ENCODE measurements at places on chromosomes 2 and 18.

- no peak for DNase-seq
Observed at GRCh38 chr2:241257419-241258032, 57.9 kb downstream of the HDLBP start.

DNA sequence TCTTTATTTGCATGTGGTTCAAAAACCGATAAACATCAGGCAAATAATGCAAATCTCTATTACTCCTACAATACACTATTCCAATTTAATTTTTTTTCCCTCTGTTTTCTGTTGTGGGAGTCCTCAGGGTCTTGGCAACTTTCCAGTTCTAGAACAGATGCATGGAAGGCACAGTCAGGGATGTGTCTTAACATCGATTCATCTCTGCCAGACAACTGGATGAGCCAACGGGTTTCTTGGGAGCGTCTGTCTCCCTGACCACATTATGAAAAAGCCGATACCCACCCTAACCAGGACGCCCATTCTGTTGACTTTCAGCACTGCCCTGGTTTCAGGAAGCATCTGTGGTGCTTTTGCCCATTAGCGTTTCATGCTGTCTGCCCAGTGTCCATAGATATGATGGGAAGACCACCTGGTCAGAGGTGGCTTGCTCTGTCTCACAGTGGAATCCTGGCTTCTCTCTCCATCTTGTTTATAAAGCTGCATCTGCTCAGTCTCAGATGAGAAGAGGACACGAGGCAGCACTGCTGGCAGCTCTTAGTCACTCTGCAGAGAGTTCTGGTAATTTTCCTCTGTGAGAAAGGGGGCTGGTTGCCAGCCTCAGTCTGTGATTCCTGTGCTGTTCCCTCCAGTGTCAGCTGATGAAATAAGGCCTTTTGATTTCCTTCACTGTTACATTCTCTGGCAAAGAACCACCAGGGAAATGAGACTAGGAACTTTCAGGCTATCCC lies 57.9 kb upstream of the KCNE4 start:
- DNase-seq = peak; percentile 87

GRCh38 chr18:36492604-36493329 lies 195.3 kb downstream of the FHOD3 start:
- no peak for DNase-seq

DNA sequence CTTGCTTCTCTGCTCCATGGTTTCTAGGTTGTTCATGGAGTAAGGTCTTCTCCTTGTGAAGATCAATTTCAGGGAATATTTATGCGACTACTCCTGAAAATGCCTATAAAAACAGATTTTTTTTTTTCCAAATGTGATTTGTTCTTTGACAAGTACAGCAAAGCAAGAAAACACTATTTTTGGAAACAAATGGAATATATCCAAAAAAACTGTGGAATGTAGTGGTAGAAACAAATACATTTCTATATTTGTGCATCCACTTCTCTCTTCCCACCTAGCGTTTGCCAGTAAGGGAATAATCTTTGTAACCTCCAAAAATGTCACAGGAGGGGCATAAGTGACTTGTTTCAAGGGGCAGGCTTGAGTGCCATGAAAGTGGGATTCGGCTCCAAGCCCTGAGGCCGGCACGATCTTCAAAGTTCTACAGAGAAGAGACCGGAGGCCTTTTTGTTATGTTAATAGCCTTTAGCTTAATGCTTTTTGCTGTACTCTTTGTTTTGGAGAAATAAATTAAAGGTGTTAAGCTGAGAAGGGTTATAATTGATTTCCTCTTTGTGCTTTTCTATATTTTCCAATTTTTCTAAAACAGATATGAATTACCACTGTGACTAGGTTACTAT lies 200.6 kb downstream of the NRP2 start:
- no peak for DNase-seq

DNA sequence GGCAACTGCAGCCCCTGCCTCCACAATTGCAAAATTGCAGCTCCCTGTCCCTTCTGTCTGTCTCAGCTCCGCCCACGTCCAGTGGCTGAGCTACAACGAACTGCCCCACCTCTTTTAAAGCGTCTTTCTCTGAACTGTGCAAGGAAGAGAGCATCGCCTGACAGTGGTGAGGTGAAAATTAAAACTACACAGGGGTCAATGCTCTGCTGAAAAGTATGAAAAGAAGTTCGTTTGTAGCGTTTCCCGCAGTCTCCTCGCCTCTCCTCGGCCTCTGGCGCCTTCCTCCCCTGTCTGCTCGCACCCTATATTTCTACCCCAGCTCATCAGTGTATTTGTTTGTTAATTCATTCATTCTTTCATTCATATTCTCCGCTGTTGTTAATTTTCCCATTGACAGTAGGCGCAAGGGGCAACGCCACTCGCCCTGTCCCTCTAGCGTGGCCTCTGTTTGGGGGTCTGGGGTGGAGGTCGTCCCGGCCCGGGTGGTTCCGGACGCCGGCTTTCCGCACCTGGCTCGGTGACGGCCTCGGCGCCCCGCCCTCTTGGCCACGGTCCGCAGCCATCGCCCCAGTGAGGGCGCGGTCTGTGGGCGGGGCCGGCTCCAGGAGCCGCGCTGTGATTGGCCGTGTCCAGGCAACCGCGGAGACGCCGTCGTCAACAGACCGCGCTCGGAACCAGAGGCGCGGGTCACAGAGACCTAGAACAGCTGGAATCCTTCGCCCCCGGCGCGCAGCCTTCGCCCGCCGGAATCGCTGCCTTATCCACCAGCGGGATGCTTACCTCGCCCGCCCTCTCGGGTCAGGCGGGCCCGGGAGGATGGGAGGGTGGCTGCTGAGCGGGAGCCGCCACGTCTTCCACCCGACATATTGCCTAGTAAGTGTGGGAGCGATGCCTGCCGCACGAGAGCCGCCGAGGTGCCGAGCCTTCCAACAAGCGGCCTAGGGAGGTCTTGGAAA lies at the start of gene VWA3B:
TSS of gene VWA3B (plus strand) at position 677 of the 956 bp plus-strand sequence. CDS start 5,926 bp downstream, outside the sequence.
- DNase-seq = peak; percentile 63

- no peak for DNase-seq
Observed at GRCh38 chr2:140242889-140243288, 1462.7 kb upstream of the NXPH2 start.

DNA sequence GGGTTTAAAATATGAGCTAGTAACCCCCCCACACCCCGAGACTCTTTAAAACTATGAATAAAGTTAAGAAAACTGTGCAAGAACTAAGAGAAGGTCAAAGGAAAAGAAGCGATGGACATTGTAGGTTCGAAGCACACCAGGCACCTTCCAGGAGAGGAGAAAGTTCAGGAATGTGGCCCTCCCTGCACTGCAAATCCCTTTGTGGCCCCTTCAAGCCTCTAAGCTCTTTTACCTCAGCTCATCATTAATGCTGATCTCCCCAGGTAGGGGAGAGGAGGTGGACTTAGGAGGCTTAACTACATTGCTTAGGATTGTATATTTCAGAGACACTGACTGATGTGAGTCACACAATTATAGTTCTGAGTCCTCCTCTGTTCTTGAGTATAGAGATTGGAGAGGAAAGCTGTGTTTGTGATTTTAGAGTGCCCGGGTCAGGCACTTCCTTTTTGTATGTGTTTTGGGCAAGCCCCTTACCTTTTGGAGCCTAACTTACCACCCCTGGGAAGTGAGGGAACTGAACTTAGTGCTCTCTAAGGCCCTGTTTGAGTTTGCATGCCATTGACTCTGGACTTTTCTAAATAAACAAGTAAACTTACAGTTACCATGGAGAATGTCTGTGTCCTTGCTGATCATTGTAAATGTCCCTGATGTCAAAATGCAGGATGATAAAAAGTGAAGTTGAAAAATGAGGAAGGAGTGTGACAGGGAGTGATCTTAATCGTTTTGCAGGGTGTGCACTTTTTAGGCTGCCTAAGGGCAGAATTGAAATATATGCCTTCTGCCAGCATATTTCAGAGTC lies 140.8 kb upstream of the ZEB2 start:
- DNase-seq = no peak

DNA sequence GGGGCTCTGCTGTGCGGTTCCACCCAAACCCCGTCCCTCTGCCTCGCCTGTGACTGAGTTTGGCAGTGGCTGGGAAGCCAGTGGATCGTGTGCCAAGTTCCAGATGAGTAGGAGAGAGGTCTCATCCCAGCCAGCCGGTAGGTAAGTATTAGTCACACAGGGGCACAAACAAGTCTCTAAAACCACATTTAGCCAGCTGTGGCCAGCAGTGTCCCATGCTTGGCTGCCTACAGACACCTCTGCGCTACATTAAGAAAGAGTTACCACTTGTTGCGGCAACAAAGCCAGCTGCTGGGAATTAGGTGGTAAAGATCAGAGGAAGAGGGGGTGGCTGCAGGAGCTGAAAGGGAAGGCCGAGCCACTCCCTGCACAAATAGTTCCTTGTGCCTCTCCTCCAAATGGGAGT lies 81.2 kb downstream of the GATA6 start:
- DNase-seq = no peak

GRCh38 chr18:73270920-73271634 lies 403.3 kb upstream of the NETO1 start:
- DNase-seq = no peak

GRCh38 chr2:205685314-205686055 lies 3.2 kb downstream of the NRP2 start:
- no peak for DNase-seq

GRCh38 chr2:43455296-43455695 lies 140.5 kb downstream of the THADA start:
- no peak for DNase-seq

- no peak for DNase-seq
Observed at GRCh38 chr2:24724111-24724775, 68.9 kb downstream of the PTRHD1 start.

- DNase-seq = no peak
Observed at GRCh38 chr2:1494257-1494656, 81.0 kb downstream of the TPO start.

- DNase-seq = no peak
Observed at GRCh38 chr18:12839057-12839525, 44.9 kb downstream of the PTPN2 start.

DNA sequence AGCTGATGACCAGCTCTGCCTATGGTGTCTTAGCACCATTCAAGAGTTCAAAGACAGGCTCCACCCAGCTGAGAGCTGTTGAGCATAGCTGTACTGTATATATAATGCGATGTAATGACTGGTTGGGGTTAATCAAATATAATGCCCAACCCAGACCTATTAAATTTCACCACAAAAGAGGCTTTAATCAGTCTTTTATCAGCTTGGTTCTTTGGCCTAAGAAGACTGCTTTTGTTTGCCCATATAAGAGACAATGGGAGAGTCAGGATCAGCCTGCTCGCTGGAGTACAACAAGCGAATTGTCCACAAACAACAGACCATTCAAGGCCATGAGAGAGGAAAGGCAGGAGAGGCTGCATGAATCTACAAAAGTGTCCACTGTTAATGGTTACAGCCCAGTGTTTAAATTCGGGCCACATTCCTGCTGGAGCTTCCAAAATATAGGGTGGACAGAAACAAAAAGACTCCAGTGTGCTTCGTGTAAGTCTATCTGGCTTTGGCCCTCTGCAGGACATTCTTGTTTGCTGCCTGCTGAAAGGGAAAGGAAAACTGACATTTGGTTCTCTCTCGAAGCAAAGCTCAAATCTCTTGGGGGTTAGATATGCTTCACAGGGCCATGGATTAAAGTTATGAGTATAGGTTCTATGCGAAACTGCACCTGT lies 299.0 kb upstream of the FBXO11 start:
- DNase-seq = no peak

DNA sequence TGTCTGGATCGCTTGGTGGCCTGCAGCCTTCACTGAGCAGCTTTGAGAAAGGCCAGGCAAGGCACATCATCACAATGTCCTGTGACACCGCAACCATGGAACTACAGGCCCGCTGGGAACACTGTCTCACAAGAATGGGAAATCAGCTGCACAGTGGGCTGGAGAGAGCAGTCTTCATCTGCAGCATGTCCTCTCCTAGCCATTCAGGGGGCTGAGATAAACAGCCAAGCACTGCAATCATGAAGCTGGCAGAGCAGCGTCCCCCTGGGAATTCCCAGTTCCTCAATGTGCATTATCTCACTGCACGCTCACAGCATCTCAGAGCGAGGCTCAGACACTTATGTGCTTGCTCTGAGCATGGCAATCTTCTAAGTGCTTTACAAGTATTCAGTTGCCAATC lies 1.9 kb downstream of the CMPK2 start:
- DNase-seq = peak; percentile 50

- DNase-seq = no peak
Observed at GRCh38 chr2:240518981-240519380, 38.8 kb downstream of the ANKMY1 start.

DNA sequence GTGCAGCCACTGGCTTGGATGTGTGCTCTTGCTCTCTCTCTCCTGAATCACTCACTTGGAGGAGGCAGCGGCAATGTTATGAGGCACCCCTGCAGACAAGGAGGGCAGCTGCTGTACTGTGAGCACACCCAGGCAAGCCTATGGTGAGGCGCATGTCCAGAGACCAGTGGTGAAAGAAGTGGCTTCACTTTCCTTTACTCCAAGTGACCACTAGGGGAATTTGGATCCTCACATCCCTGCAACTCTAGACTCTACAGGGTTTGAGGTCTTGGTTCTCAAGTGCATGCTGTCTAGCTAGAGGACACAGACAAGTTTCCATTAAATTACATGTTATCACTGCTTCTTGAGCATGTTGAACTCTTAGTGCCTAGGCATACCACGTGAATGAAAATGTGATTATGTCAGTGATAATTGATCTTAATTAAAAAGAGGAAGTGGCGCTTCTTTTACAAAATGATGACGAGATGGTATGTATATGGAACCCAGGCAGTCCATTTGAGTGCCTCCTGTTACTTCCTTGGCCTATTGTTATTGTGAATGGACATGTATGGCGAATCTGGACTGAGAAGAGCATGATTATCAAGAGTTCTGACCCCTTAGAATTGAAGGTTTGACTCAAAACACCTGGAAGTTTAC lies 181.0 kb upstream of the CDH2 start:
- no peak for DNase-seq

- no peak for DNase-seq
Observed at GRCh38 chr2:152790883-152791282, 72.5 kb downstream of the ARL6IP6 start.

DNA sequence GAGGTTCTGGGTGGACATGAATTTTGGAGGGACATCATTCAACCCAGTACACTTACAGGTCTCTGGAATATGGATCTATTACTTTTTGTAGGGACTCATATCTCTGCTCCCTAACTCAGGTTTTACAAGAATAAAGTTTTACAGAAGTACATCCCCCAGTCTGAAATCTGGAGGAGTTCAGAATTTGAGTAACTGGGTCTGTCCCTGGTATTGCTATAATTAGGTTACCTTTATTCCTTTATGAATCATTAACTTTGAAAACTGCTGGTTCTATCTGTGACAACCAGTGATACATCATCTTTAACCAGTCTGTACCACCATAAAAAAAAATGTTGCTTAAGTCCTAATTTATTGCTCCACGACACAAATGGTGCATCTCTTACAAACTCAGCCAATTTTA lies 59.9 kb downstream of the INSIG2 start:
- DNase-seq = no peak

DNA sequence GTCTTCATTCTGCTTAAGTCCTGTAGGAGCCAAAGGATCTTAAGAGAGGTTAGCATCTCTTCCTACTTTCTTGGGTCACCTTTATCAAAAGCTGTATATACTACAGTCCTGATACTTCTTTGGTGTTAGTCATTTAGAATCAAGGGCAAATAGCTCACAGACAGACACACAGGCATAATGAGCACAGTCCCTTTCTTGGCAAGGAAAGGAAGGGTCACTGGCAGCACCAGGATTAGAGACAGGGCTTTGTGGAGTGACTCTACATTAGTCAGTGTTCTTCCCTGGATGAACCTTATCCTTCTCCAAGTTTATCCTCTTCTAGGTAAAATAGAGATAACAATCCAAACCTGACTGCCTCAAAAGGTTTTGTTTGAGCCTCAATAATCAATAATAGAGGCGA lies 40.0 kb upstream of the NCKAP5 start:
- DNase-seq = no peak
